ENCODE measurements at places on chromosomes 6 and 20.

DNA sequence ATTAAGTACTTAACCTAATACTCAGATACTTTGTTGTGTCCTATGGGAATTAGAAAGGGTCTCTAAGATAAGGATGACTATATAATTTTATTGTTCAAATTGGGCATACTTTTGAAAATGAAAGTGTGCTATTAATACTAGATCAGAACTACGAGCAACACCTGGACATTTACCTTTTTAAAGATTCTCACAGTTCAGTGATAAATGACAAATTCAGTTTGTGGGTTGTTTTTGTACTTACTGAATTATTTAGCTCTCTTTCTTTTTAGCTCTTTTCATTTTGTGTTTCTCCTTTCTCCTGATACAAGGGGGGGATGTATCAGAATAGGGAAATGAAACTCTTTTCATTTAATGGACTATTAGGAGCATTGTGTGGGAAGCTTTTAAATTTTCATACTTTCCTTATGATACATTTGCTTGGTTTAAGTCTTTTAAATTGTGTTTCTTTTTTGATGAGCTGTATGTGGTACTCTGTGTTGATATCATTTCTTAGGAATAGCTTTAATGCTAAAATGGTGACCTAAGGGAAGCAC is 47.5 kb downstream of the PHF3 start:
- DNase-seq: no peak

GRCh38 chr6:36915599-36915998 is 29.8 kb downstream of the C6orf89 start:
- DNase-seq: no peak

DNA sequence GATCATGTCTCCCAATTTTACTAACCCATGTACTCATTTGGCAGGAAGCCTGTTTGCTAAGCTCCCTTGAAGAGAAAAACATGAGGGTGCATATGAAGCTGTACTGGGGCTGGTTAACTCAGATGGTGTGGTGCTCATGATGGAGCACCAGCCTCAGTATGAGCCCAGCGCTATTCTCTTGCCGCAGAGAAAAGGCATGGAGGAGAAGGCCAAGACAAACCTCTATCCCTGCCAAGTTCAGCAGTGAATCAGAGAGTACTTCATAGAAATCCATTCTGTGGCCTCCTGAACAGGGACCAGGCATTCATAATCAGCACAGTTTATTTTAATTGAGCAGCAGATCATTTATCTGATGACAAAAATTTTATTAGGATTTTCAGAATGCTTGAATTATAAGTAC is 398.1 kb downstream of the LMBRD1 start:
- DNase-seq: no peak

- no peak for DNase-seq
These were observed 17.7 kb downstream of the PCIF1 start for GRCh38 chr20:45951925-45952834.

- no peak for DNase-seq
These were observed 128.8 kb downstream of the DHX35 start for GRCh38 chr20:39090906-39091305.

DNA sequence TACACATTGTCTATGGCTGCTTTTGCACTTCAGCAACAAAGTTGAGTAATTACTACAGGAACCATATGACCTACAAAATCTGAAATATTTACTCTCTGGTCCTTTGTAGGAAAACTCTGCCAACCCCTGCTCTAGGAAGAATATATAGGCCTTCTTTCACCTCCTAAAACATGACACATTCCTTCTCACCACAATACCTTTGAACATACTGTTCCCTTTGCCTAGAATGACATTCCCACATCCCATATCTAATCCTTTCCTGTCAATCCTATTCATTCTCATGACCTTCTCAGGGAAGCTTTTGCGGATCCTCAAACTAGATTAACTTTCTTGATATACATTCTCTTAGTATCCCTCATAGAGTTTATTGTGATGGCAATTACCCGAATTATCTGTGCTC is 18.0 kb upstream of the NCOA6 start:
- DNase-seq: no peak

- DNase-seq: no peak
These were observed 76.0 kb upstream of the ADGRB3 start for GRCh38 chr6:68559070-68559469.

GRCh38 chr6:44127186-44128019 is at the start of the genes MRPL14 and TMEM63B:
Gene MRPL14 (minus strand): TSS chr6:44127452. CDS start chr6:44116611, 10,841 bp downstream.
Gene TMEM63B (plus strand): TSS chr6:44127554. CDS start chr6:44134585, 7,031 bp downstream.
- DNase-seq: peak; percentile 96

DNA sequence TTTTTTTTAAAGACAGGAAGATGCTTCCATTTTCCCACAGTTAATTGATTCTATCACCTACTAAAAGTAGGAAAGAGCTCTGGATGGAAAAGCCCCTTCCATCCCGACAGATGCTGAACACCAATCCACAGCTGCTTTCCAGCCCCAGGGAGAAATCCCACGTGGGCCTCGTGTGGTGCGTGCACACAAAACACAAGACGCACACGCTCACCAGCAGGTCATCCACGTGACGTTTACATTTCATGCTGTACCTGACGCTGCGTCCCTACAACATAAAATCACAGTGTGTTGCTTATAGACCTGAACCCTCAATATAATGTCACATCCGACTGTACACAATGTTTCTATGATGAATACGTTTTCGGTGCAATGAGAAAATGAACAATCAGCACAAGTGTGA is 50.2 kb upstream of the DACT2 start:
- no peak for DNase-seq

DNA sequence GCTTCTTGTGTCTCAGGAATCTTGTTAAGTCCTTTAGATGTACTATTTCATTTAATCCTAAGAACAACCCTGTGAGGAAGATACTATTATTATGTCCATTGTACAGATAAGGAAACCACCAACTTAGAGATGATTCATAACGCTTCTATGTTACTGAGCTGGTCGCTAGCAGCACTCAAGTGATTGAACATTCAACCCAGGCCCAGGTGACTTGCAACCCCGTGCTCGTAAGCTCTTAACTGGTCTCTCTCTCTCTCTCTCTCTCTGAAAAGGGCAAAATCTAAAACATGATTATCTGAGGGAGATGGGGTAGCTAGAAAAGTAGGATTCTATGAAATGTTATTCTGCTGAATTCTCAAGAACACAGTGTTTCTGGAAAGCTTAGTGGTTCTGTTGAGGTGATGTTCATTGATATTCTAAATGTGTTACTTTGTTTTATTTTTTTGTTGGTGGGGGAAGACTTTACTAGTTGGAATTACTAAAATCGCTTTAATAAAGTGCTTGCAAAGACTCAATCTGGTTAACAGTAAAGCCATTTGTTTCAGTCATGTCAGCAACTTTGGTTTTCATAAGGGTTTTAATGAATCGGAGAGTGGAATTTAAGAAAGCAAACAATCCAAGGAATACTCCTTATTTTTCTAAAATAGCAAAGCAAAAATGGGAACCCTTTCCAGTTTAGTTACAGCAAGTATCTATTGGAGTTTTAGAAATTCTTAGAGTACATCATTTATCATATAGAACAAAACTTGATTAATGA is 265.0 kb upstream of the TAB2 start:
- no peak for DNase-seq

- no peak for DNase-seq
These were observed 16.0 kb downstream of the FOXP4 start for GRCh38 chr6:41561931-41562911.

GRCh38 chr6:34150766-34151165 is 4.9 kb upstream of the GRM4 start:
- peak; percentile 11 for DNase-seq

DNA sequence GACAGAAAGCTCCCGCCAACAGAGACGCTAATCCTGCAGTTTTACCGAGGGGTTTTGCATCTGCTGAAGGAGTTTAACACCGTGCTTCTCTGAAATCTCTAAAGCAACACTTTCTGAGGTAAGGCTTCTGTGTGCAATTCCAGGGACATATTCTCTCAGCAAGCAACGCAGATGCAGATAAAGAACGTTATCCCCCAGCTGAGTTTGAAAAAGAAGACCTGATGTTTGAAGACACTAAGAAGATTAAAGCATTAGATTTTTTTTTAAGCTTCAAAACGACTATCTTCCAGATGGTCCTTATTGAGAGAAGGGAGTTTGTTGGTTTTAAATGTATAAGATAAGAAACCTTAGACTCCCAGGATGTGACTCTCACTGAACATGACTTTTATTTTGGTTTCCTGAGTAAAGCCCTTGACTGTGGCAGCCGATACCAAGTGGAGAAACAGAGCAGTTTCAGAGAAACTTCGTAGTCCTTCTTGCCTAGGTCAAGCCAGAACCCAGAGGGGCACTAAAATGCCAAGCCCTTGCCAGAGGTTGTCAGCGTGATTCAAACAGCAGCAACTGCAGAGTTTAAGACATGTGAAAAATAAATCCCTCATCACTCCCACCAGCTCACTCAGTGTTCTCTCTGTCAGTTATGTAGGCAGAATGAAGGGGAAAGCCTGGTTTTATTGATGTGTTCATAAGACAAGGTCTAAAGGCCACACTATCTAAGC is 353.3 kb upstream of the CNR1 start:
- DNase-seq: no peak

DNA sequence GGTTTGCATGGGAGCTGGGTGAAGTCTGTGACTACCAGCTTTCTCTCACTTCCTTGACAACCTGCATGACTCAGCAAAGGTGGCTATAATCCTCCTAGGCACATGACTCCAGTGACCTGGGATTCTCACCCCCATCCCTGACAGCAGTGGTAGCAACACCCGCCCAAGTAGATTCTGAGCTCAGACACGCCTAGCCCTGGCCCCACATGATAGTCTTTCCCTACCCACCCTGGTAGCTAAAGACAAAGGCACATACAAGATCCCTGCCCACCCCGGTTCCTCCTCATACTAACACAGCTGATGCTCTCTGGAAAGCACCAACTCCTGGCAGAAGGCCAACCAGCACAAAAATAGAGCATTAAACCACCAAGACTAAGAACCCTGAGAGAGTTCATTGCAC is 25.9 kb upstream of the CRISP1 start:
- DNase-seq: no peak

DNA sequence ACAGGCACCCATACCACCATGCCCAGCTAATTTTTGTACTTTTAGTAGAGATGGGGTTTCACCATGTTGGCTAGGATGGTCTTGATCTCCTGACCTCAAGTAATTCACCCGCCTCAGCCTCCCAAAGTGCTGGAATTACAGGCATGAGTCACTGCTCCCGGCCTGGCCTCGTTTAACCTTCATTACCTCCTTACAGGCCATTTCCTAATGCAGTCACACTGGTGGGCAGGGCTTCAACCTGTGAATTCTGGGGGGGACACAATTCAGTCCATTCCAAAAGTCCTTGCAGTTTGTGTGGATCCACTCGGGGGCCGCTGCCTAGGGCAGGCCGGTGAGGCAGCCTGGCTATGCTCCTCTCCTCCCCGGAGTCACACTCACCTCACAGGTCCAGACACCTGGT is 112.4 kb upstream of the SNX9 start:
- DNase-seq: no peak

GRCh38 chr20:37313546-37314091 is 24.2 kb downstream of the MANBAL start:
- no peak for DNase-seq

GRCh38 chr6:80862756-80863155 is 756.3 kb downstream of the BCKDHB start:
- DNase-seq: no peak

- DNase-seq: no peak
These were observed 153.8 kb downstream of the ERMARD start for GRCh38 chr6:169905041-169905807.

GRCh38 chr6:161716176-161716575 is 442.3 kb upstream of the AGPAT4 start:
- no peak for DNase-seq

GRCh38 chr6:125273965-125274364 is 27.8 kb downstream of the HDDC2 start:
- no peak for DNase-seq

DNA sequence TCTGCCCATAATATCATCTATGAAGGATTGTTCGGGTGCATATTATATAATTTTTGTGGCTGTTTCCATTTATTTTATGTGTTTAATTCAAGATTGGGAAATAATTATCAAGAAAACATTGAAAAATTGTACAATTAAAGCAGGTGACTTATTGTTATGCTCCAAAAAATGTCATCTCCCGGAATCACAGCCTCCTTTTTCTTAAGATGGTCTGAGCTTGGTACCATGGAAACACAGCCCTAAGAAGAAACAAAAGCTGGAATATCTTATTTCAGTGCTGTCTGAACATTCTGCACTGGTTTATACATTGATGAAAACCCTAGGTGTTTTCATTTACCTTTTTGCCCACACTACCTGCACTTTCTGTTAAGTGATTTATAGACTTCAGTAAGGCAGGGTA is 367.2 kb downstream of the ARHGAP18 start:
- no peak for DNase-seq

Data from D721Med (cell line).